Fibroblast of lung (primary cell): ENCODE measurements at places on chromosomes 5 and 9. TPM values are rescaled to one million over a fixed set of nuclear protein-coding genes. Genes with fewer than 3 reads are reported as not detected.

Gene TSSK1B
- total RNA-seq: under 0.01 and 0.50 TPM in 2 replicates

Gene PCDHA10
- 0.26 and 0.66 TPM in 2 replicates for total RNA-seq

Gene GPR150
- under 0.01 and 0.33 TPM in 2 replicates for total RNA-seq

Gene PCDHB11
- total RNA-seq: 0.77 and 1.7 TPM in 2 replicates

Gene GRIN1
- under 0.01 TPM in 1 of 2 replicates, not detected in the other for total RNA-seq

GRCh38 chr9:93254806-93255493 is 71.0 kb downstream of the WNK2 start:
- no peak for DNase-seq

DNA sequence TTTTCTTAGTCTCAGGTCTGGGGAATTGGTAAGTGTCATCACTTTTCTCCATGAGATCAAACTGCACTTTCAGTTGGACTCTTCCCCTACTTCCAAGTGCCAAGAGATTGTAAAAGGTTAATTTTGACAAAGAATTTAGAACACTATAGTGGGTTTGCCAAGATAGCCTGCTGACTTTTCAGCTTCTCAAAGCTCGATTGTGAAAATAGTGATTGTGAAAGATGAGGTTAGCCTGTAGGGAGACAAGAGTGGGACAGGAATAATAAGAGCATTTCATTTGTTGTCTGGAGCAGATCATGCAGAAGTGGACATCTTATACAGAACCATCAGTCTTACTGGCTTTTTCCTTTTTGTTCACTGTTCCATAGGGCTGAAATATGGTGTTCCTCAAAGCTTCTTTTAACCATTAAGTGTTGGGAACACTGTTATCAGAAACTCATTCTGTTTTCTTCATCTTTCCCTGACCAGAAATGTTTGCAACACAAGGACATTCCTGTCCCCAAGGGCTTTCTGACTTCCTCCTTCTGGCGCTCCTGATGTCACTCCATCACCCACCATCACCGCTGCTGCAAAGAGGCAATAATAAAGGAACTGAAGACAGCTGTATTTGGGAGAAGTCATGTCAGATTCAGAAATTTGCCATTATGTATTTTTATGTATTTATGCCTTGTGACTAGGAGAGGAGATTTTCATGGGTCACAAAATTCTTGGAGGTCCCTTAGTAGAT is 11.6 kb upstream of the SPTAN1 start:
- DNase-seq: no peak

GRCh38 chr5:66727630-66728029 is 131.4 kb downstream of the MAST4 start:
- DNase-seq: no peak

DNA sequence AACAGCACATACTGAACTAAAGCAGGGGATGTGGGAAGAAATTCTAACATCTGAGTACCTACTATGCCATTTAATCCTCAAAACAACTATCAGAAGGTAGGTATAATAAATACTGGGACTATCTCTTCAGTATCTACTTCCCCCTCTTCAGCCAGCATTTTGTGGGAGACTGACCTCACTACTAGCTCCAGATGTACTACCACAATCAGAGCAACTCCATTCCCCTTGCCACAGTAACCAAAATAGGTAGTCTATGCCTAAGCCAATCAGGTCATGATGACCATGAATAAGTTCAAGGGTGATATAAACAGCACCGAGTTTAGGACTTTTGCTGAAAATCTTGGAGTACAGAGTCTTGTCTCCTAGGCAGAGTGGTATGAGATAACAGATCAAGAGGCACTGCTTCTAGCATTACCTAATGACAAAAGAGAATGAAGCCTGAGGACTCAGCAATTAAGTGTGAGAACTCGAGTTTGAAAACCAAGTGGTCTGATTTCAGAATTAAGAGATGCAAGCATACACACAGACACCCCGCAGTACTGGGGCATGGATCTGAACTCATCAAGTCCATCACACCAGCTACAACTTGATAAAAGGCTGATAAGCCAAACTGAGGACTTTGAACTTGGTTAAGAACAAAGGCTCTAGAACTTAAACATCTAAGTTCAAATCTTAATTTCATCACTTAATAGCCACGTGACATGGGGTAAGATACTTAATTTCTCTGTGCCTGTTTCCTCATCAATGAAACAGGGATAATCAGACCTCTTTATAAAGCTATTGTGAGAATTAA is 9.7 kb downstream of the FNIP1 start:
- no peak for DNase-seq

- DNase-seq: peak; percentile 83
Observed at GRCh38 chr9:129596541-129597331, 24.2 kb downstream of the C9orf50 start.

DNA sequence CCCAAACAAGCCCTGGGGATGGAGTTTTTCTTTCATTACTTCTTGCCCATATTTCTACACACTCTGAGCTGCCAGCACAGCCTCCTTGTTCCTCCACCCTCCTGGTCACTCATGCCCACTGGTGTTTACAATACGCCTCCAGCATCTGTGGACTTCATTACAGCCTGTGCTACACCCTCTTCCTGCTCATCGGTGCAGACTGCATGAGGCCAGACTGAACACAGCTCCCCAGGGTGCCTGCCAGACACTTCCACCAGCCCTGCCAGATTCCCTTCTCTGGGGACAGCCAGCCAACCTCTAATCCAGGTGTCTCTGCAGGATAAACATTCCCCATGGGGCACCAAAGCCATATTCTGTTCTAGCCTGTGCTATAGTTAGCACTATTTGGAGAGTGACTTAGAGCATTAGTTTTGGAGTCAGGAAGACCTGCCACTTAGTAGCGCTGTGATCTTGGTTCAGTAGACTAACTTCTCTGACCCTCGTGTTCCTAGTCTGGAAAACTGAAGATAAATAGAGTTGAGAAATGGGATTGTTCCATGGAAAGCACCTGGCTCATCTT is 163.8 kb upstream of the KLF4 start:
- DNase-seq: no peak

- peak; percentile 33 for DNase-seq
Observed at GRCh38 chr9:72931437-72931836, 21.4 kb downstream of the ALDH1A1 start.

- DNase-seq: no peak
Observed at GRCh38 chr9:98121058-98121457, 2.0 kb upstream of the TRIM14 start.

DNA sequence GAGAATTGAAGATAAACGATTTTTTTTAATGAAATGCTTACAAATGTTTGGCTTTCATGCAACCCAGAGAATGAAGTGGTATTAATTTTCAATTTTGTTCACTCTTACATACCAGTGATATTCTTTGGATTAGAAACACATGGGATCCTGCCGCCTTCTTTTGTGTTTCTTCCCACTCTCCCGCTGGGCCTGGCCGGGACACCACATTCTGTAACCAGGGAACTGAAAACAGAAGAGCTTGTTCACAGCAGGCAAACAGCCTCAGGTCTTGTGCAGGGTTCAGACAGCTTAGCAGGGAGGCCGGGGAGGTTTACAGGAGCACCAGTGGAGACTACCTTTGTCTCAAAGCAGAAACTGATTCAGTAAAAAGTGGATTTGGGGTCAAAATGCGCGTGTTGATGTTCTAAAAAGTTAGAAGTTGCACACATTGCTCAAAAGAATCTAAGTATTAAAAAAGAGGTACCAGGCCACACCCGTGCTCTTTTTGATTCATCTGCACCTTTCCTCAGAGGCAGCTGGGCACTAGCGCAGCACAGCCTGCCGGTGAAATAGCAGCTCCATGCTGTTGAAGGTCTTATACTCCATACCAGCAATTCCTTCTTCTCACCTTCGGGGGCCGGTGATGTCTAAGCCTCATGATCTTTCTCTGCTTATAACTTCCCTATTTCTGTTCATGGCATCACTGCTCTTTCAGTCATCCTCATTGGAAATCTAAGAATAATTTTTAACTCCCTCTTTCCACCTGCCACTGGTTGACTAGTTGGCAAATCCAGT is 67.1 kb downstream of the GRAMD2B start:
- no peak for DNase-seq

- no peak for DNase-seq
Observed at GRCh38 chr9:114591291-114591787, 3.8 kb downstream of the ATP6V1G1 start.

- DNase-seq: no peak
Observed at GRCh38 chr9:134004881-134005280, 12.8 kb upstream of the VAV2 start.

GRCh38 chr9:95963659-95964058 is 88.2 kb downstream of the ERCC6L2 start:
- DNase-seq: no peak

GRCh38 chr5:68196876-68197275 is 18.7 kb upstream of the PIK3R1 start:
- DNase-seq: no peak

GRCh38 chr9:129750013-129750638 is 2.7 kb downstream of the PTGES start:
- peak; percentile 71 for DNase-seq

- DNase-seq: no peak
Observed at GRCh38 chr5:75758116-75758515, 40.9 kb upstream of the POC5 start.
